Placental epithelial cell (primary cell): ENCODE measurements at places on chromosomes 7 and 10. TPM values are rescaled to one million over a fixed set of nuclear protein-coding genes. Genes with fewer than 3 reads are reported as not detected.

Gene NYAP1
- total RNA-seq = 0.87 and 2.0 TPM in 2 replicates

Gene NACAD
- total RNA-seq = 6.3 and 7.6 TPM in 2 replicates

Gene FAS
- 16.1 and 21.7 TPM in 2 replicates for total RNA-seq

Gene KNDC1
- total RNA-seq = 1.6 TPM in 1 of 2 replicates, not detected in the other

Gene TET1
- total RNA-seq = 1.3 and 3.9 TPM in 2 replicates

Gene OPN4
- not detected in 2 replicates for total RNA-seq

Gene CALD1
- 315 and 316 TPM in 2 replicates for total RNA-seq

Gene AKR1B15
- total RNA-seq = under 0.01 TPM in 1 of 2 replicates, not detected in the other

Gene LAMB1
- total RNA-seq = 302 and 670 TPM in 2 replicates

Gene UCN3
- total RNA-seq = not detected in 2 replicates

Gene CACNB2
- under 0.01 TPM in 1 of 2 replicates, not detected in the other for total RNA-seq

Gene LGI1
- total RNA-seq = under 0.01 TPM in 1 of 2 replicates, not detected in the other

Gene MMP21
- total RNA-seq = 0.11 TPM in 1 of 2 replicates, not detected in the other

Gene SLC39A12
- not detected in 2 replicates for total RNA-seq

Gene ACTA2
- 45.5 and 59.0 TPM in 2 replicates for total RNA-seq

Gene CAV1
- total RNA-seq = 684 and 1,157 TPM in 2 replicates

Gene MYL7
- total RNA-seq = 3.6 TPM in 1 of 2 replicates, not detected in the other

Gene GRM3
- total RNA-seq = 0.39 TPM in 1 of 2 replicates, not detected in the other

Gene CALHM2
- 23.7 and 25.1 TPM in 2 replicates for total RNA-seq

Gene SPDYE1
- not detected in 2 replicates for total RNA-seq

Gene MKX
- under 0.01 and 0.33 TPM in 2 replicates for total RNA-seq

Gene SFRP4
- 0.79 TPM in 1 of 2 replicates, not detected in the other for total RNA-seq

Gene EIF3A
- total RNA-seq = 89.9 and 102 TPM in 2 replicates

Gene SLC29A4
- total RNA-seq = under 0.01 and 0.43 TPM in 2 replicates

Gene CFAP70
- 0.76 and 5.9 TPM in 2 replicates for total RNA-seq

Gene FAM25C
- 20.6 TPM in 1 of 2 replicates, not detected in the other for total RNA-seq

Gene PTF1A
- total RNA-seq = 0.79 TPM in 1 of 2 replicates, not detected in the other

Gene UPK3B
- total RNA-seq = 23.4 and 47.5 TPM in 2 replicates

Gene RNF32
- total RNA-seq = 0.54 and 0.79 TPM in 2 replicates

Gene FFAR4
- total RNA-seq = not detected in 2 replicates

Gene DGKI
- 4.3 and 5.2 TPM in 2 replicates for total RNA-seq

Gene PNLIPRP1
- total RNA-seq = not detected in 2 replicates

Gene CALML5
- total RNA-seq = not detected in 2 replicates

Gene ITPRID1
- under 0.01 TPM in 1 of 2 replicates, not detected in the other for total RNA-seq

Gene AZGP1
- not detected in 2 replicates for total RNA-seq

Gene PDE1C
- total RNA-seq = 0.22 and 0.79 TPM in 2 replicates

Gene PILRA
- under 0.01 and 0.22 TPM in 2 replicates for total RNA-seq

Gene P4HA1
- total RNA-seq = 157 and 222 TPM in 2 replicates

Gene ADIRF
- total RNA-seq = 3.5 TPM in 1 of 2 replicates, not detected in the other

Gene UPK3BL2
- 12.2 and 20.2 TPM in 2 replicates for total RNA-seq
